ENCODE measurements at places on chromosomes 12 and 14. TPM values are rescaled to one million over a fixed set of nuclear protein-coding genes. Genes with fewer than 3 reads are reported as not detected.

Gene NOS1
- not detected for total RNA-seq

Gene CAPZA3
- not detected for total RNA-seq

Gene CLEC4A
- not detected for total RNA-seq

Gene SIX1
- total RNA-seq = 1.1 TPM

Gene GLIPR1L1
- total RNA-seq = not detected

Gene CLEC4C
- total RNA-seq = not detected

Gene GUCY2C
- total RNA-seq = not detected

Gene LALBA
- not detected for total RNA-seq

Gene C14orf180
- not detected for total RNA-seq

Gene EGLN3
- total RNA-seq = 1.3 TPM
